ENCODE measurements at places on chromosomes 7 and 10.

DNA sequence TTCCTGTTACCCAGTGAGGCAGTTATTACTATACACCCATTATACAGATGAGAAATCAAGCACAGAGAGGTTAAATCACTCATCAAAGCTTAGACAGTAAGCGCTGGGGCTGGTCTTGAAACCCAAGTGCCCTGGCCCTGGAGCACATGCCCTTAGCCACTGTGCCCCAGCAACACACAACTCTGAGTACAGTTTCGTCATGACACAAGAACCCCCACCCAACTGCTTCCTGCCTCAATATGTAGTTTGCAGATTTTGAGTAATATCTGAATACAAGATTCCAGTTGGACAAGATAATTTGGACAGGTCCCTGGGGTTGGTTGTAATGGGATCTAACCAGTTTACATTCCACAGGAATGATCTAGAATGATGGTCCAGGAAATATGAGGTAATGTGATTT lies 62.8 kb downstream of the SH3PXD2A start:
- peak; percentile 78 for ATAC-seq

DNA sequence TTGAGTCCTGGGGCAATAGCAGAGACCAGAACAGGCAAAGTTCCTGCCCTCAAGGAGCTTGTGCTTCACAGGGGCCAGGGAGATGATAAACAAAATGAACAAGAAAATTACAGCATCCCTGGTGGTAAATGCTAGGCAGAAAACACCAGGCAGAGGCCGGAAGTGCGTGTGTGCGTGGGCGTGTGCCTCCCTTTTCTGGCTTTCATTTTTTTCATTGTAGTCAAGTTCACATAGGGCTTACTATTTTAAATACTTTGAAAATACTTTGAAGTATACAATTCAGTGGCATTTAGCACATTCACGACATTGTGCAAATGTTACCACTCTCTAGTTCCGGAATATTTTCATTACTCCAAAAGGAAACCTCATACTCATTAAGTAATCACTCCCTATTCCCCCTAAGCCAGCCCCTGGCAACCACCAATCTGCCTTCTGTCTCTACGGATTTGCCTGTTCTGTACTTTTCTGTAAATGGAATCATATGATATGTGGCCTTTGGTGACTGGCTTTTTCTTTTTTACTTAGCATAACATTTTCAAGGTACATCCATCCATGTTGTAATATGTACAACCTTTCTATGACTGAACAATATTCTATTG lies 88.1 kb upstream of the PDCD4 start:
- peak; percentile 63 for ATAC-seq

- no peak for ATAC-seq
Observed at GRCh38 chr10:26334232-26334931, 103.8 kb upstream of the APBB1IP start.

- no peak for ATAC-seq
Observed at GRCh38 chr10:93945819-93946218, 47.9 kb upstream of the PLCE1 start.

DNA sequence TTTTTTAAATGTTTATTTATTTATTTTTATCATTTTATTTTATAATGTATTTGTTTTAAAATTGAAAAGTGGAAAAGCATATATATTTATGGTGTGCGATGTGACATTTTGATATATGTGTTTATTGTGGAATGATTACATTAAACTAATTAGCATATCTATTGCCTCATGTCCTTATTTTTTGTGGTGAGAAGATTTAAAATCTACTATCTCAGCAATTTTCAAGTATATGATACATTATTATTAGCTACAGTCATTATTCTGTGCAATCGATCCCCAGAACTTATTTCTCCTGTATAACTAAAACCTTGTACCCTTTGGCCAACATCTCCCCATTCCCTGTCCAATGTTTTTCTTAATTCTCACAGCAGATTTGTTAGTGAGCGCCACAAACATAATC lies 115.6 kb upstream of the SHH start:
- ATAC-seq, result no peak

GRCh38 chr7:108135446-108136190 lies 5.5 kb upstream of the LAMB4 start:
- peak; percentile 70 for ATAC-seq

DNA sequence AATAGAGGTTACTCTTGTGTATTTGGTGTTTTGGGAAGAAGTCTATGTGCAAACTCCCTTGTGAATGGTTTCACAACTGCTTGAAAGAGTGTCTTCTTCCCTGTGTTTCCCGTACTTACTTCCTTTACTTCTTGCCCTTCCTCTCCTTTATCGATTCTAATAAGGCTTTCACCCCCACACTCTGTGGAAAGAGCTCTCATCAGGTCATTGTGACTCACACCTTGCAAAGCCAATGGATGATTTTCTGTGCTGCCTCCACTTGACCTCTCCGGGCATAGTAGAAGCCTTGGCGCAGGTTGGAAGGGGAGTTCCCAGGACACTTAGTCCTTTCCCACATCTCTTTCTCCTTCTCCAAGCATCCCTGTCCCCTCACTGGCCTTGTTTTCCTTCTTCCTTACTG lies 6.2 kb upstream of the TSPAN15 start:
- no peak for ATAC-seq

DNA sequence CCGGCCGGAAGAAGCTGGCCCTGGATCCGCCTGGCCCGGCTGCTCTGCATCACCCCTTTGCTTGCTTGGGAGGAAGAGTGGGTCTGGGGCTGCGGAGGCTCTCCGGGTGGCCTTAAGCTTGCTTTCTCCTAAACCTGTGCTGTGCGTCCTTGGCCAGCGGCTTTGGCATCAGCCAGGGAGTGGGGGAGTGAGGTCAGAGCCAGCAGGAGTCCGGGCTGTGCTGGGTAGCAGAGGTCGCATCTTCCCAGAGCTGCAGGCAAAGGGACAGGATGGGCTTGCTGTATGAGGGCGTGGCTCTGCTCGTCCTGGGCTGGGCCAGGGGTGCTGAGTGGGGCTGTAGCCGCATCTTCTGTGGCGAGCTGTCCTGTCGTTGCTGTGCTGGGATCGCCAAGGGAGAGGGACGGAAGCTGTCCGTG lies 21.1 kb downstream of the BNIP3 start:
- ATAC-seq, result no peak

DNA sequence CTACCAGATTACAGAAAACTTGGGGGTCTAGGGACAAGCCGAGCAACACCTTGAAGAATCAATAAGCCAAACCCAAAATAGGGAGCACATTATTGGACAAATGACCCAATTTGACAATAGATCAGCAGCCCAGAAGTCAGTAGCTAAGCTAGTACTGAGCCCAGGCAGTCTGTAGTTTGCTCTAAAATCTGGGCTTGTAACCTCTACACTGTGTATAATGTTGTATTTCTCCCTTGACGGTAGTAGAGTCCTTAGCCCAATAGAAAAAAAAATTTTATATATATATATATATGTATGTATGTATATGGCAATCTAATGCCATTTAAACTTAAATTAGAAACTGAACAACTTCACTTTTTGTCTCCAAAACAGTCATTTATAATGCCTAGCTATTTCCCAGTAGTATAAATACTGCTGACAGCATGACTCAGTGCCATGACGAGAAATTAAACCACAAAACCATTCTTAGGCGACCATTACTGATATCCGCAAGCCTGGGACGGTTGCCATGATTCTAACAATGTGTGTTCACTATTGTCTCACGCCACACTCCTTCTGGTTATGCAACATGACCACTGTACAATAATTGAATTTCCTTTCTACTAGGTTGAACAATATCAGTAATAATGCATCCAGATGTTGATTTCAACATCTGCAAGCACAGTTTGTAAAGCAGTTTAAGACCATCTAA lies 110.5 kb downstream of the IPMK start:
- no peak for ATAC-seq

GRCh38 chr7:106257752-106258151 lies 27.0 kb downstream of the NAMPT start:
- no peak for ATAC-seq

DNA sequence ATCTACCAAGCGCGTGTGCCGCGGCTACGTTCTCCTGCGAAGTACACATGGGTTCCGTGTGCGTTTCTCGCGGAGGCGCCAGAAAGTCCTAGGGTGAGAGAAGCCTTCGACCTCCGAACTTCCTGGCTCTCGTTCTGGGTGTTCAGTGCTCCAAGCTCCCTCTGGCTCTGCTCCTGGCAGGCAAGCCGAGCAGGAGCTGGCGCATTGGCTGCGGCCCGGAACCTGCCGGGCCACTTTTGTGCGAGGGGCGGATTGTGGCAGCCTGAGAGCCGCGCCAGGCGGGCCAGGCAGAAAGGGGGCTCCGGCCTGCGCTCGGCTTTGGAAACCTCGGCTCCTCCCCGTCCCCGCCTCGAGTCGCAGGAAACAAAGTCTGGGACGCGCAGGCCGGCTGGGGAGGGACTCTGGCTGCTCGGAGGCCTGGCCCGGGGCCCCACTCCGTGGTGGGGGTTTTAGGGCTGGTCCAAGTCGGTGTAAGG lies 9.6 kb downstream of the EMX2 start:
- ATAC-seq, result no peak

- no peak for ATAC-seq
Observed at GRCh38 chr10:7008645-7009044, 402.2 kb downstream of the SFMBT2 start.

- ATAC-seq, result no peak
Observed at GRCh38 chr10:91021901-91022300, 101.0 kb upstream of the ANKRD1 start.

- peak; percentile 48 for ATAC-seq
Observed at GRCh38 chr7:37198906-37199485, 249.7 kb downstream of the ELMO1 start.

GRCh38 chr10:125882596-125882995 lies 1.5 kb upstream of the DHX32 start:
- no peak for ATAC-seq

- no peak for ATAC-seq
Observed at GRCh38 chr7:73454424-73454823, 20.8 kb downstream of the FZD9 start.

DNA sequence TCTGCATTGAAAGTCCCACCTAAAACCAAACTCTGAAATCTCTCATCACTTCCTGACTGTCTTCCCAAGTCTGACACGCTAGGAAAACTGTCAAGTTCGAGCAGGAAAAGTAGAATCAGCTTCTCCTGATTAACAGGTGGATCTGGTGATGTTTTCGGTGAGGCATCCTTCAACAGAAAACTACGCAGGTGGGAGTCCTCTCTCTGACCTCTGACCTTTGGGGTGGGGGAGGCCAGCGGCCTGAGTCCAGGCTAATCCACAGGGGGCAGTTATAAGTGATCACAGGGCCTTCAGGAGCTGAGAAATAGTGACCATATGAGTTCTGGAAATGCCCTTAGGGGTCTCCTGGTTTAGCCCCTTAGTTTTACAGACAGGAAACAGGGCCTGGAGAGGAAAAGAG lies 13.4 kb upstream of the NPFFR1 start:
- ATAC-seq, result no peak

DNA sequence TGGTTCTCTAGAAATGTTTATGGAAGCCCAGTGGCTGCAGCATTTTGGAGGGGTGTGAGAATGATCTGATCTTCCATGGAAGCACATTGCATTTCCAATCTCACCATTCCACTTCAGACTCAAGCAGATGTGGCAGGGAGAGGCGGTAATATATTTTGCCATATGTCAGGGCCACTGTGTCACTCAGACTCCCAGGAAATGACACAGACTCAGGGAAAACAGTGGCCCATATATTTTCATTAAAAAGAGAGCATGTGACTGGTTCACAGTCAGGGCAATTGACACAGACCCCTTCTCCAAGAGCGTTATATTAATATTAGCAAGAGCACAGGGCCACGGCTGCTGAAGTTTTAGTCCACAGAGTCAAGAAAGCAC lies 149.3 kb upstream of the NRP1 start:
- no peak for ATAC-seq
